Activated gamma-delta T cell treated with anti-CD3 and anti-CD28 coated beads, Interleukin-2, amount 50 U/mL, for 16 hours (primary cell): ENCODE measurements at places on chromosomes 5 and 9.

- no peak for DNase-seq
Measured at GRCh38 chr5:136374003-136374402, 8.7 kb upstream of the TRPC7 start.

DNA sequence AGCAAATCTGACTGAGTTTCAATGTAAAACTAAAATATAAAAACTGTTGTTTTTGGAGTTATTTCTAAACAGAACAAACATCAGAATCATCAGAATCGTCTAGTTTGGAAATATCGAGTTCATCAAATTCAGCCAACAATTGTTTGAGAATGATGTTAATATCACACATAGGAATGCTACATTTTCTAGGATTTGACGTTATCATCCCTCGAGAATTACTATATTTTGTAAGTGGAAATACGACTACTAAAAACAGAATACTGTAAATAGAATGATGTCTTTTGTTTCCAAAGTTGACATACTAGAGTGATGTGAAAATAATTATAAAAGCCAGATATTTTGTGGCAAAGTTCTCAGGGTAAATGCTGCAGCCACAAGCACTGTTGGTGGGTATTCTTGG is 805.9 kb downstream of the TLE1 start:
- DNase-seq, result no peak

DNA sequence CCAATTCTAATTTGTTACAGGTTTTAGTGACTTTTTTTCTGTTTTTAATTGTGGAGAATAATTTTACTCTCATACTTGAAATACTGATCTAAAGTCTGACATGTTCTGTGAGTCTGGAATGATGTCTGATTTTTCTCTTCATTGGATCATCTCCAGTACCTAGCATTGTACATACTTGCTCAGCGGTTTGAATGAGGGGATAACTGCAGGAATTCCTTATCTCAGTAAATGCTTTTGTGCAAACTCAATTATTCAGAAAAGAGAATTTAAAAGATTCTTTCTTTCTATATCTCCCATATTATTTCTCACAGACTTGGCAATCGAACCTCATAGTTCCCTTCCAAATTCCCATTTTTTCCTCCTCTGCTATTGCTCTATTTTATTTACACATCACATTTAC is 397.9 kb upstream of the SGCD start:
- no peak for DNase-seq

DNA sequence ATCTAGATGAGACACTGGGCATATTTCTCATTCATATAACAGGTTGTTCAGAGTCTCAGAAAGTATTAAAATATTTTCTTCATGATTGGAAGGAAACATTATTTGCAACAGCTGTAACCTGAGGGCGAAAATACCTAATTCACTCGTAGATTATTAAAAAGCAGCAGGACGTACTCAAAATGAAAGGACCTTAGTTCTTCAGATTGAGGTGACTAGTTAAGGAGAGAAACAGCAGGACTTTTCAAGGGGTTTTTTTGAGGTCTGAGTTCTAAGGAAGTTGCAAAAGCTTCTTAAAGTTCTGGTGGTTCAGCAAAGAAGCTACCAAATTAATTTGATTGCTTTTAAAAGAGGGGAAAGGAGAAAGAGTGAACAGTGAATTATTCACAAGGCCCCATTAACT is 174.9 kb downstream of the TMEM161B start:
- DNase-seq, result no peak

GRCh38 chr5:143644727-143645126 is 167.2 kb upstream of the HMHB1 start:
- DNase-seq, result no peak

GRCh38 chr9:4293293-4293941 is 6.5 kb downstream of the GLIS3 start:
- no peak for DNase-seq

DNA sequence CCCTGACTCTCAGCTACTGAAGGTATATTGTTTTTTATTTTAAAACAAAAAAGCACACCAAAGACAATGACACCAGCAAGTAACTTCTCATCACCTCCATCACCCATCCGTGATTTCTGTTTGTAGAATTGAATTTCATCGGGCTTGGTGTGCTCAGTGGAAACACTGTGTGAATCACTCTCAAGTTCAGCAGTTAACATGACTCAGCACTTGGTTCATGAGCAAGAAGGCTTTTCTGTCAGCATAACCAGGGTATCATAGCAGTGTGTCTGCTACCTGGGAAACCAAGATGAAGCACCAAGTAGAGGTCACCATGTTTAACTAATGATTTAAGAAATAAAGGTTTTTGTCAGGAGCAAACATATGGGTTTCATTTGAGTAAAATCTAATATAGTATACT is 123.7 kb downstream of the INSYN2B start:
- DNase-seq, result no peak
